GM04503 (cell line): ENCODE measurements at places on chromosomes 2 and 18.

GRCh38 chr2:223235986-223236385, 184.0 kb downstream of the KCNE4 start:
- DNase-seq, result no peak

DNA sequence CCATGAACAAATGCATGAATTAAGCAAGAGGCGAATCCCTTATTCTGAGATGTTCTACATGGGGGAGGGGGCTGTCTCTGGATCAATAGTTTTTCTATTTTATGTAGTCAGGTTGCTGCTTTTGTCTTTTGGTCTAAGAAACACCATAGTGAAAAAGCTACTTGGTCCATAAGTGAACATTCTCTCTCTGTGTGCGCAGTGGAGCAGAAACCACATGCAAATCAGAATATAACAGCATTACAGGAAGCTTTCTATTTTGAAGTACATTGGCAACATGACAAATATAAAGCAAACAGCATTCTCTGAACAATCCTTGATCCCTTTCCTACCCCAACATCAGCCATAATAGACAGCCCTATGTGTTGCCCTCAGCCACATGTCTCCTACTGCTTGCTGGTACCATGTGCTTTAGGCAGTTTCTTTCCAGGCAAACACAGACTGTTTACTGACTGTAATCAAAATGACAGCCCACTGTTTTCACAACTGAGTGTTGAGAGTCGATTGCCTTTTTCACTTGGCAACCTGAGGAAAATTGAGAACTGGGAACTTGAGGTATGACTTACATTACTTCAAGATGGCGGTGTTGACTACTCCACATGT, 10.6 kb downstream of the SCN3A start:
- DNase-seq, result no peak

- DNase-seq, result no peak
Observed at GRCh38 chr2:160087854-160088745, 25.7 kb upstream of the PLA2R1 start.

DNA sequence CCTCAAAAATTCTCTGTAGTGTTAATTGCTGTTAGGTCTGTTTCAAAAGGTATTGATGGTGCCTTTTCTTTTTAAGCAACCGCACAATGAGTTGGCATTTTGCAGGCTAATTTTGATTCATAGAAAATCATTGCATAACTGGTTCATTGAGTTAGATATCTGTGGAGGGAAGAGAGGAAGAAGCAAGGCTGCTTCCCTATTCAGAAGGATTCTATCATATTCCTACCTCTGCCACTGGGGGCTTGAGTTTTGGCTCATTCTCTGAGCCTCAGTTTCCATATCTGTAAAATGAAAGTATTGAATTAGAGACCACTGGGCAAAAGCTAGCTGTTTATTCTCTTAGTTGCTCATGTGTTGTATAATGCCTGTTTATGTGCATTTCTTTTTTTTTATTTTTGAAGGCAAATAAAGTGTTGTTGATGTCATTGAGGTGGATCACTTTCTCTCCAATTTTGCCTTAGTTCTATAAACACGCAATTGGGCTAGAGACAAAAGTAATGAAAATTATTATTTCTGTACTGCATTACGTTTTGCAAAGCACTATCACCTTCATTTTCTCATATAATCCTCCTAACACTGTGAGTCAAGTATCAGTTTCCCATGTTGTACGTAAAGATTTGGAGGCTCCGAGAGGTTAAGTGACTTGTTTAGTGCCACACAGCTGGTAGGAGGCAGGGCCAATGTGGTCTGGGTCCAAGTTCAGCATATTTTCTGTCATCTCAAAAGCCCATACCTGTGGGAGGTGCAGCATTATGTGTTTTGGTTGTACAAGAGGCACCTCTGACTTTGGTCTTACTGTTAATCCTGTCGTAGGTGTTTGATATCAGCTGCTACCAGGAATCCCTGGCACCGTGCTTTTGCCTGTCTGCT, 5.9 kb downstream of the TRIB2 start:
- no peak for DNase-seq

GRCh38 chr18:64695851-64696553, 547.1 kb upstream of the LINC00305 start:
- DNase-seq, result no peak

DNA sequence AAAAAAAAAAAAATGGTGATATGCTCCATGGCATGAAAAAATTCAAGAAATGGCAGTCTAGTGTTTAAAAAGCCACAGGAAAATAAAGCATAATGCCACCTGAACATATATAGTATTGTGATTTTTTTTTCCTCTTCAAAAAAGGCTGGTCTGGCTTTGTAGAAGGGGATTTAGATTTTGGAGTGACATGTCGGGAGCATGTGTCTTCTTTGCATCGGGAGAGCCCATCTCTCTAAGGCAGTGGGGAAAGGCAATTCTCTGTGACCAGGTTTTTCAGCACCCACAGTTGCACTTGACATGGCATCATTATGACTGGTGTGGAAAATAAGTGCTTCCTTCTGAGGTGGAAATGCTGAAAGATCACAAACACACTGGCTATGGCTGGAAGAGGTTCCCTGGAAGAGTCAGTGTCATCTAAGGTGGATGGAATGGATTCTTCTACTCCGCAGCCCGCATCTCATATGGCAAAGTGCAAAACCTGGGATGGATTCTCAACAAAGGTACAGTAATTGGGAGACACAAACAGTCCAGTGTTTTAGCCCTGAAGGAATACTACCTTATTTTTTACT, 172.5 kb downstream of the AGAP1 start:
- peak; percentile 83 for DNase-seq

DNA sequence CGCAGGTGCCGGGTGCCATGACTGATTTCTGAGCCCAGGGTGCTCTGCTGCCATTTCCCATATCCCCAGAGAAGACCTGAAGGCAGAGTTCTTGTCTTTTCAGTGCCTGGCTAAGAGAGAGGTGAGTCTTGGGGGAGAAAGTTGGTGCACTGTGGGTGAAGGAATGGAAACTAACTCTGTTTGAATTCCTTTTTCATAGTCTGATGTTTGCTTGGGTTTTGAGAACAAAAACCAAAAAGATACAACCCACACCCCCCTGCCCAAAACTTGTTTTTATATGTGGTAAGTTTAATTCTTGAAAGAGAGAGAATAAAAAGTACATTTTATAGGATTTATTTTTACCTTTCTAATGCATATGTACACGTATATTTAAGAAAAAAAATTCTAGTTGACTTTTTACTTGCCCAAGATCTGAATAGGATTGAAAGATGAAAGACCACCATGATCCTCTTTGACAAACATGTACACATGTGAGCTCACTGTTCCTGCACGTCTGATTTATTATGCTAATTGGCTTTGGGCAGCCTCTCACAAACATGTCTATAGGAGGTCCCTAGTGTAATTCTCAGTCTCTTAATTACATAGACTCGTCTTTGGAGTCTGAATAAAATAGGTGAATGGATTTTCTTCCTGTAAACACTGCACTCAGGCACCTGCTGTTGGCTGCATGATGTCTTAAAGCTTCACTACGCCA, 46.3 kb downstream of the ARL4C start:
- no peak for DNase-seq

GRCh38 chr2:7043690-7044089, 126.5 kb downstream of the RNF144A start:
- DNase-seq, result no peak

- no peak for DNase-seq
Observed at GRCh38 chr2:170206246-170206645, 28.3 kb downstream of the MYO3B start.

DNA sequence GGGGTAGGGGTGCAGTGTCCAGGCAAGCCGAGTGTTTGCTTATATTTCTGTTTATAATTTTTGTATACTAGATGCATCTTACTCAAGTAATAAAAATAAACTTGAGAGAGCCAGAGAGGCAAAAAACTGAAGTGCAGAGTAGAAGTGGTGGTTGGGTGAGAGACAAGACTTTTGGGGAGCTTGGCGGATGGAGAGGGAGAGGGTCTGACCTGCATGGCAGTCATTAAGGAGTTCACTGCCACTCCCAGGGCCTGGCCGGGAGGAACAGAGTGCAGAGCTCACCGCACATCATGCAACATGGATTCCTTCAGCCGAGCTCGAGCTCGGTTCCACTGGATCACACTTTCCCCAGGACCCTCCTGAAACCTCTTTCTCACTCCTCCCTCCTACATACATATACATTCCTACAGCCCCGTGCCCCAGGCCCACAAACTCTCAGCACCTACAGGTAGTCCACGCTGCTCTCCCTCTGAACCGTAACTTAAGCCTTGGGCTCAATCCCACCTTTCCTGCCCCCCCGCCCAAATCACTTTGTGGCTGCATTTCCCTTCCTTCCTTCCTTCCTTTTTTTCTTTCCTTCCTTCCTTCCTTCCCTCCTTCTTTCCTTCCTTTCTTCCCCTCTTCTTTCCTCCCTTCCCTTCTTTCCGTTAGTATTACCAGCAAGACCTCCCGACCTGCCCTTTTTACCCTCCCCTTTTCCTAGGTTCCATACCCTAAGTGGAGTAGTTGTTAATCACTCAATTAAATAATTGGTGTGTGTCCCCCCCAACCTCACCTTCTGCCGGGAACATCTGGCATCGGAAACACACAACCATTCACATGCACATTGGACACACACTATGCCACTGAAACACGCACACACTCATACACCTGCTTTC, 37.1 kb upstream of the ATP6V1B1 start:
- no peak for DNase-seq

DNA sequence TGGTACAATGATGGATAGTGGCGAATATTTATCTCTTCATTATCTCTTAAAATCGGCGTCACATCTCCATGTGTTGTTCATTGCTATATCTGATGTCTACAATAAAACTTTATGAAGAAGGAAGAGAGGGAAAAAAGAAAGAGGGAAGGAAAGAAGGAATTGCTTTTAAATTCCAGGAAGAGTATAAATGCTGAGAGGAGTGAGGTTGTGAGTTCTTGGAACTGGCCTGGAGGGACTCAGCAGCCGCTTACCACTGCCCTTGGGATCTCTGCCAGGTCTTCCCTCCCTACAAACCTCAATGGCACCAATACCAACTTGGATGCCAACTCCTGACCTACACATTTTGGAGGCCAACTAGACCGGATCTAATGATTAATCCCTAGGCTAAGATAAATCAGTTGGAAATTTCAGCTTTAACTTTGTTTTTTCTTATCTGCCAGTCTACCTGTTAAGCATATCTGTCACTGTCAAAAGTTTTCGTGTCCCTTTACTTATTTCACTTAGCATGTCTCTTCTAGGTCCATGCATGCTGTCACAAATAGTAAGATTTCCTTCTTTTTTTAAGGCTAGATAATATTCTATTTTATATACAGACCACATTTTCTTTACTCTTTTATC, 9.8 kb downstream of the SCN9A start:
- DNase-seq, result no peak

- DNase-seq, result no peak
Observed at GRCh38 chr2:222193328-222193983, 105.3 kb downstream of the PAX3 start.

DNA sequence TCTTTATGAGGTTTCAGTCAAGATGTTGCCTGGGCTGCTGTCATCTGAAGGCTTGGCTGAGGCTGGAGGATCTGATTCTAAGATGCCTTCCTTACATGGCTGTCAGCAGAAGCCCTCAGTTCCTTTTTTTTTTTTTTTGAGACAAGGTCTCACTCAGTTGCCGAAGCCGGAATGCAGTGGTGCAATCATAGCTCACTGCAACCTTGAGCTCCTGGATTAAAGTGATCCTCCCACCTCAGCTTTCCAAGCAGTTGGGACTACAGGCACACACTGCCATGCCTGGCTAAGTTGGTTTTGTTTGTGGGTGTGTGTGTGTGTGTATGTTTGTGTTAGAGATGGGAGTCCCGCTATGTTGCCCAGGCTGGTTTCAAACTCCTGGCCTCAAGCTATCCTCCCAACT, 13.1 kb upstream of the SLC35F5 start:
- no peak for DNase-seq

GRCh38 chr18:37188016-37188791, 359.3 kb downstream of the KIAA1328 start:
- peak; percentile 4 for DNase-seq

- DNase-seq, result no peak
Observed at GRCh38 chr18:76491473-76491775, 3.6 kb downstream of the ZNF516 start.

DNA sequence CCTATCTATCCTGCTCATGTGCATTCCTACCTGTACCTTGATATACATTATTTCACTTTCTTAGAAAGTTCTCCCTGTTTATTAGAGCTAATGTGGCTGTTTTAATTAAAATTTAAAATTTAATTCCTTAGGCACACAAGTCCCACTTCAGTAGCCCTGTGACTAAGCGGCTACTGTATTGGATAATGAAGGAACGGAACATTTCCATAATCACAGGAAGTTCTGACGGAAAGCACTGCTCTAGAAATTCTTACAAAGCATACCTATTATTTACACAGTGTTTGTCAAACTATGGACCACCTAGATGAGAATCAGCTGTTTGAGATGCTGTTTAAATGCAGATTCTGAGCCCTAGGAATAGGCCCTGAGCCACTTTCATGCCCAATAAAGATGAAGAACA, 13.2 kb downstream of the GREB1L start:
- DNase-seq, result no peak

DNA sequence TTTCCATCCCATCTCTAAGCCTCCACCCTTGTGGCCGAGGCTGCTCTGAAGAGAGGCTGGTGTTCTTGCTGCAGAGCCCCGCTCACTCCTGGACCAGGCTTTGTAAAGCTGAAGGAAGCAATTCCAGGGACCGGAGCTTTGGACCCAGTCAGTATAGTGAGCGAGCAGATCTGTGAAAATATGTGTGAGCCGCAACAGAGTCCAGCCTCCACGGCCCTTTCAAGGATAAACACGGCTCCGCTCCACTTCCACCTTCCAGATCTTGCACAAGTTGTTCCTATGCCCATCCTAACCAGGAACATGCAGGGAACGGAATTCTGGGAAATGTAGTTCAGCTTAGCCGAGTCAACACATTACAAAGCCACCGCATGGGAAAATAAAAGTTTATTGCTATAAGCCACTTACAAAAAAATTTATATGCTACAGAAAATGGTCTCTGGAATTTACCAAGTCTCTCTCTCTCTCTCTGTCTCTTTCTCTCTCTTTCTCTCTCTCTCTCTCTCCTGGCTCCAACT, 151.7 kb upstream of the ZNF521 start:
- peak; percentile 37 for DNase-seq

GRCh38 chr2:101433465-101433864, 41.4 kb downstream of the RFX8 start:
- no peak for DNase-seq

DNA sequence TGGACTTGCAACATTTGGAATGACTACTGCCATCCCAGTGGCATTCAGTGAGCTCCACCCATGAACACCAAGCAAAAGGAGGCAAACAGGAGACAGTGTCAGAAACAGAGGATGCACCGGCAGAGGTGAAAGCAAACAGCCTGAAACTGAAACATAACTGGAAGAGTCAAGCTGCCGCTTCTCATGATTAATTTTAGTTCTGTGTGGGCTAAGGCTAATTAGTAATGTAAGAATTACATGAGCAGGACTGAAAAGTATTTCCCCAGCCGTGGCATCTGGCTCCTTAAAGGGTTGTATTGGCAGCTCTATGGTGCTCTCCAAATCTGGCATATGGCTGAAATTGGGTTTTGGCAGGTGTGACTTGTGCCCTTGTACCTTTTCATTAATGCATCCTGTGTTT, 1108.1 kb downstream of the TSN start:
- DNase-seq, result no peak

- DNase-seq, result no peak
Observed at GRCh38 chr2:70922235-70923234, 13.2 kb upstream of the ATP6V1B1 start.
